ENCODE measurements at places on chromosomes 4 and X.

DNA sequence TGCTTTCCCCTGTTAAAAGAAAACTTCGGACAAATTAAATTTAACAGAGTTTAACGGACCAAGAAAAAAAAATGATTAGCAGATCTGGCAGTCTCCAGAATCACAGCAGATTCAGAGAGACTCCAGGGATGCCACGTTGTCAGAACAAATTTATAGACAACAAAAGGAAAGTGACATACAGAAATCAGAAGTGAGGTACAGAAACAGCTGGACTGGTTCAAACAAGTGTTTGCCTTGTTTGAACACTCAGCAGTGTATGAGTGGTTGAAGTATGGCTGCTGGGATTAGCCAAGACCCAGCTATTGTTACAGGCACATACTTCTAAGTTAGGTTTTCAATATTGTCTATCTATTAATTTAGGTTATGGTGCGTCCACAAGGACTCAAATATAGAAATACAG lies 19.1 kb downstream of the PIR start:
- no peak for DNase-seq

GRCh38 chr4:37008199-37008598 lies 236.3 kb upstream of the NWD2 start:
- no peak for DNase-seq

- DNase-seq = no peak
These were observed 24.0 kb downstream of the ATXN3L start for GRCh38 chrX:13295841-13296240.

GRCh38 chrX:35622040-35622439 lies 176.1 kb upstream of the MAGEB16 start:
- no peak for DNase-seq

GRCh38 chr4:169791062-169791461 lies 33.3 kb upstream of the HPF1 start:
- DNase-seq = no peak

DNA sequence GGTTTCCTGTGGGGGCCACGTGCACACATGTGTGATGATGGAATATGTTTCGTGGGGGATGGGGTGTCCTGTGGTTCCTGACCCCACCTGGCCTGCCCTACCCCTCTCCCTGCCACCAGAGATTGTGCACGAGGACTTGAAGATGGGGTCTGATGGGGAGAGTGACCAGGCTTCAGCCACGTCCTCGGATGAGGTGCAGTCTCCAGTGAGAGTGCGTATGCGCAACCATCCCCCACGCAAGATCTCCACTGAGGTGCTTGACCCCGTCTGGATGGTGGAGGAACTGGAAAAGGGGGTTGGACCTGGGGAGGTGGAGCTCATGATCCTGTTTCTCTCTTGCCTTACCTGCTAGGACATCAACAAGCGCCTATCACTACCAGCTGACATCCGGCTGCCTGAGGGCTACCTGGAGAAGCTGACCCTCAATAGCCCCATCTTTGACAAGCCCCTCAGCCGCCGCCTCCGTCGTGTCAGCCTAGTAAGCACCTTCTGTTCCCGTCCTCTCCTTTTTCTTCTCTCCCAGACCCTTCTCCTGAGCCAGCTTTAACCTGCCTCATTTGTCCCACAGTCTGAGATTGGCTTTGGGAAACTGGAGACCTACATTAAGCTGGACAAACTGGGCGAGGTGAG lies 5.9 kb downstream of the CDK16 start:
- no peak for DNase-seq

GRCh38 chrX:73765776-73766430 lies 202.9 kb downstream of the CHIC1 start:
- no peak for DNase-seq

DNA sequence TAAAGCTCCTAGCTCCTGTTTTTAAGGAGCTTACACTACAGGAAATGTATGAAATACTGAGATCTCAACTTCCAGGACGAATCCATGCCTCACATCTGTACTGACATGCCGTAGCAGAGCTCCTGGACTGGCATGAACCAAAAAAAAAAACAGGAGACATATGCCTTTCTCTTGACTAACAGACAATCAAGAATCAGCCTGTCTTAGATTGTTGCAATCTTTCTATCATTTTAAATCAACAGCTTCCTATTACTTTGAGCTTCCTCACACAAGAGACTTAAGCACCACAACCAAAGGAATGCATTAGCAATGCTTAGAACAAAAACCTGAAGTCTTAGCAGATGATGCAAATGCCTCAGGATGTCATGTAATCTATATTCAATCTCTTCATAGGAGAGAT lies 34.7 kb upstream of the AREG start:
- no peak for DNase-seq

DNA sequence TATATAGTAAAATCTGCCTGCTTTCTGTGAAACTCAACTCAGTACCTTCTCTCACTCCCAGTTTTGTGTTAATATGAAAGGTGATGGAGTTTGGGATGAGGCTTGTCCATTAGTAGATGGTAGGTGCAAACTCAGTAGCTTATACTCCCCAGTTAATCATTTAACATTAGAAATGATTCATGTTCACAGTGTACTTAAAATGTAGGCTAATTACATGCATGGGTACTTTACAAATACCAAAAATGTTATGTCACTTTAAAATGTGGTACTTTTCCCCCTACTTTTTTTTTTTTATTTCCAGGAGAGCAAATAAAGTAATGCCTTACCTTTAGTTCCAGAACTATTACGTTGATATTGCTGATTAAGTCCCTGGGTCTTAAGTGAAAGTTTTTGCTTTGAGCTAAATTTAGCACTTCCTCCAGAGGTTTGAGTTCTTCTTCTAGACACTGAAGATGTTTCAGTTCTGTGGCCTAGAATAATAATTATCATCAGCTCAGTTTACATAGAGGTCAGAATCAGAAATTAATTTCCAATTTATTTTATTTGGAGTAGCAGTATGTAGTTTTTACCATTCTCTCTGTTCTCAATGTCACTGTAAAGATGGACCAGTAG lies 3.0 kb downstream of the IL2 start:
- no peak for DNase-seq

- DNase-seq = no peak
These were observed 21.8 kb upstream of the BBS12 start for GRCh38 chr4:122710434-122711308.

DNA sequence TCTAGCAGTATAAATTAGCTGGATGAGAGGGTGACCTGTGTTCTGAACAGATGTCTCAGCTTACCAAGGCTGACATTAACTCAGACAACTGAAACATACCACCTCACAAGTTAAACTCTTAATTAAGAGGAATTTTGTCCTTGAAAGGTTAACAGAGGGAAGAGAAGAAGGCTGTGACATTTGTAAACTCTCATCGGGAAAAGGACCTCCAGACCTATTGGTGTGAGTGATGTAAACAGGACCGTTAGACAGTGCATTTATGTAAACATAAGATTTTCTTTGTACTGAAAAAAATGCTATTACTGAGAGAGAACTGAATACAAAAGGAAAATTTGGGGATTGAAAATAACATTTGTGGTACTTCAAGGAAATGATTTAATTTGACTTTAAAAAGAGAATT lies 308.4 kb upstream of the DIAPH2 start:
- no peak for DNase-seq

- DNase-seq = no peak
These were observed 645.9 kb downstream of the PCDH7 start for GRCh38 chr4:31366041-31366440.

GRCh38 chrX:120271218-120271617 lies 20.6 kb downstream of the ZBTB33 start:
- no peak for DNase-seq

DNA sequence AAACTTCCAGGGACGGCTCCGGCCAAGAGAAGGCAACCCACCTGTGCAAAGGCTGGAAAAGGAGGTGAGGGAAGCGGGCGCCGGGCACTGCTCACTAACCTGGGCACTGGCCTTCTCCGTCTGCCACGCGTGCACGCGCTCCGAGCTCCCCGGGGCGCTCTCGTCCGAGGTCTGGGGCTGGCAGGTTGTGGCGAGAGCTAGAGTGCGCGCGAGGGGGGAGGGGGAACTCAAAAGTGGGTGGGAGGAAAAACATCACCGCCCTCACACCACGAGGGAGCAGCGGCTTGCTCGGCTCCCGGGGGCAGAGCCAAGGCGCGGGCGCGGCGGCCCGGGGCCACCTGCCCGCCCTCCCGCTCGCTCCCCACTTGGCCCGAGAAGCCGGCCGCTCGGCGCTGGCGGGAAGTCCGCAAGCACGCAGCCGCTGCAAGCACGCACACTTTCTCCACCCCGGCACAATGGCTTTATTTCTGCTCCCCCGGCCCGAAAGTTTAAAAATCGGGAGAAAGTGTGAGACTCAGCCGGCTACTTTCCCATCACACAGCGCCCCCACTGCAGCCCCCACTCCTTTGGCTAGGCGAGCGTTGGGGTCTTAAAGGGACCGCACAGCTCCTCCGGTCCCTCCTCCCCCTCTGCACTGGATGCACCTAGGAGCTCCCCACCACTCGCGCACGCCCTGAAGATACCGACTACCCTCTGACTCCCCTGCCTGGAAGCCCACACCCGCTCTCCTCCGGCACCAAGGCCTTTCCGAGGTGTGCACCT lies at the start of gene CHRDL1:
Gene CHRDL1, minus strand, starts transcription at position 173 of the 762 bp plus-strand sequence. CDS start 3,636 bp downstream, outside the sequence.
- DNase-seq = no peak

DNA sequence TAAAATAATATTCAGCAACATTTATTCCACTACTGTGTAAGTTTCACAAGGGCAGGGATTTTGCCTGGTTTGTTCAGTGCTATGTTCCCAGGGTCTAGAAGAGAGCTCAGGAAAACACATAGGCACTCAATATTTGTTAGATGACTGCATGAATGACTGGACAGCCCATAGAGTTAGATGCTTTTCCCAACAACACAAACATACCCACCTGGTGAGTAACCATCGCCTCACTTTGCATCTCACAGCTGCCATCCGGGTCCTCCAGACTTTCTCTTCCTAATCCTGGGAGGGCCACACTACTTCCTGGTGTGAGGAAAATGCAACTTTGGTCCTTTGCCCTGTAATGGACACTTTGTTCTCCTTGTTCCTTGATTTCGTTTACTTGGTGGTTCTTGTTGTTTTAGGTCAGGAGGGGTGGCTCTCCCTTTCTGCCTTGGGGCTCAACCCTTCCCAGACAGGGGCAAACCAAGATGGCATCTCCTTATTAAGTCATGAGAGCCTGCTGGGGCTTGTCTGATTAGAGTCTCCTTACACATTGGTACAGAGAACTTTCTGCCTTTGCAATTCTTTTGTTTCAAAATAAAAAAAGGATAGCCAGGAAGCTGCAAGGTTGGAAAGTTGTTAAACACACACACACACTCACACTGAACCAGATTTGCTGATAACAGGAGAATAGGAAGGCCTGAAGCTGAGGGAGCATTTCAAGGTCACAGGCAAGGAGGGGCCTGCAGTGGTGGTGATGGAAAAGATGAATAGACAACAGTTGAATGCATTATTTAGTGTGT lies 190.6 kb downstream of the MID1IP1 start:
- no peak for DNase-seq

DNA sequence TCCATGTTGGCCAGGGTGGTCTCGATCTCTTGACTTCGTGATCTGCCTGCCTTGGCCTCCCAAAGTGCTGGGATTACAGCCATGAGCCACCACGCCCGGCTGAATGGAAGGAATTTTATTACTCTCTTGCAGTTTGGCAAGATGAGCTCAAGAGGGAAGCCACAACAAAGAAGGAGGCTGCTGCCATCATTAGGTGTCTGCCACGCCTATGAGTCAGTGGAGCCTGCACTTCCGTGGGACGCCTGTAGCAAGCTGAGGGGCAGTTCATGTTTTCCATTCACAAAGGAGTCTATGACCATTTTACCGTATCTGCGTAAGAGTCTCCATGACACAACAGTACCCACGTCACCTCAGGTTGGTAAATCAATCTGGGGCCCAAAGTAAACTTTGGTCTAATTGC lies 51.2 kb upstream of the CHRNA9 start:
- no peak for DNase-seq

DNA sequence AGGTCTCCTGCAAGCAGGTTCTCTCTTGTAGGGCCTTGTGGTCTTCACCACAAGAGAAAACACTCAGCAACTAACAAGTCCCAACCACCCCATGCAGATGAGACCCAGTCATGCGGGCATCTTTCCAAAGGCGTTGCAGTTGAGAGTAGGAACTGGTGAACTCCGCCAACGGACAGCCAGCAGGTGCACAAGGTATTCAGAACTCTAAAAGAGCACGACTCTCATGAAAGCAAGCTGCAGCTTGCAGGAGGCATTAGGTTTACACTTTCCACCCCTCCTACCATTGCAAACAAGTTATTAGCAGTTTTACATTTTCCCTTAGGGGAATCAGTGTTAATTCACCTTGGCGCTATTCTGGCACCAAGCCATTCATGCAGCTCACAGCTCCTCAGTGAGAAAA lies 173.4 kb upstream of the KIT start:
- DNase-seq = no peak

- DNase-seq = no peak
These were observed 29.9 kb upstream of the UBE2NL start for GRCh38 chrX:143854006-143854405.

DNA sequence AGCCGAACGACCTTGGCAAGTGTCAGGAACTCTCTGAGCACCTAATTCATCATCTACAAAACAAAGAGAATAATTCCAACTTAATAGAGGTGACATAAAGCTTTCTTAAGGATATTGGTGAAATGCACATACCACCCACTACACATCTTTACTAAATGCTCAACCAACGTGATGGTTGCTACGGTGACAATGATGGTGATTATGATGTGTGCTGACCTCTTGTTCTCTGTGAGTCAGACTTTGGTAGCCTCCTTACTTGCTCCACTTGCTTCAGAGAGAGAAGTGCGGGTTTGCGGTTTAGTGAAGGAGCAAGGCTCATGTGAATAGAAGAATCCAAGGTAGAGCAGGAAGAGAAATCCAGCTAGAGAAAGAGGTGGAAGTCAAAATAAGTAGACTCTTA lies 52.8 kb upstream of the CLNK start:
- DNase-seq = no peak

DNA sequence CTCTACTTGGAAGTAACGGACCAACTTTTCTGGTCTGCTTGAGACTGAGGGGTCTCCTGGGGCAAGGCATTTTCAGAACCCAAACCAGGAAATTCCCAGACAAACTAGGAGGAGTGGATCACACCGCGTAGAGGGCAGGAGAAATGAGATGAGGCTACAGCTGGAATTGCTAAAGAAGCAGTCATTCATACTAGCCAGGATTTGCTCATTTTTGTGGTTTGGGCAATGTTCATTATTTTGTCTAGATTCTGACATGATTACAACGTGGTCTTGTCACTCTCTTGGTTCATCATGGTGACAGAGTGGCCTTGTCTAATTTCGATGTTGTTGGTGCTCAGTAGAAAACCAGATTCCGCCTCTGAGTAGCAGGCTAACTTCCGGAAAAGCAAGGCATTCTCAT lies 63.2 kb downstream of the BANK1 start:
- DNase-seq = no peak

GRCh38 chrX:103201041-103201440 lies 13.9 kb upstream of the BEX4 start:
- no peak for DNase-seq

GRCh38 chr4:156829201-156829873 lies 142.3 kb downstream of the PDGFC start:
- DNase-seq = no peak

DNA sequence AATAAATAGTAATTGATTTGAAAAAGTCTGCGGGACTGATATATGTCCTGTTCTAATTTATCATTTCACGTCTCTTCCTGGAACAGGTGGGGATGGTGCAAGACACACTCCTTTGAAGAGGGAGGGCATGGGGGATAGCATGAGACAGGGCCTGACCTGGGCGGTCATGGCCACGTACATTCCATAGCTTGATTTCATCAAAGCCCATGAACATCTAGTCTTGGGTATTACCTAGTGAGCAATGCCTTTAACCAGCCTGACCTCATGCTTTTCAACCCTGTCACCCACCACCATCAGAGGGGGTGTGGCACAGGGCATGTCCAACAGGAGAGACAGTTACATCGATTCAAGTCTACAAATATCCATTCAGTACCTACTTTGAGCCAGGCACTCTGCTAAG lies 52.3 kb upstream of the HOPX start:
- no peak for DNase-seq

- no peak for DNase-seq
These were observed 30.4 kb upstream of the QRFPR start for GRCh38 chr4:121411151-121411744.
